ENCODE measurements at places on chromosomes 3 and 15.

DNA sequence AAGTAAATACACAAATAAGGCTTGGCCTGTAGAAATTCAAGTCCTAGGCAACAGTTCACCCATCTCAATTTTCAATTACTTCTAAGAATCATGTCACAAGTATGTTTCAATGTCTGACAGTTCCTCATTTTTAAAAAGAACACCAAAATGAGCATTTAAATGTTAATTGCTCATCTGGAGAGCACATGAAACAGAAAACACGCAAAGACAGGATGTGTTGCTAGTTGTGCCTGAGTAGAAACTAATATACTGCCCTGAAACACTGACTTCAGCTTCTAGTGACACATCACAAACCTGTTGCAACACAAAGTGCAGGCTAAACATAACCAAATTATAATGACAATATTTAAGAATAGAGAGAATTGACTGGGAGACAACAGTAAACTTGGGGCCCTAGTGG lies 167.3 kb upstream of the THBS1 start:
- no peak for DNase-seq

DNA sequence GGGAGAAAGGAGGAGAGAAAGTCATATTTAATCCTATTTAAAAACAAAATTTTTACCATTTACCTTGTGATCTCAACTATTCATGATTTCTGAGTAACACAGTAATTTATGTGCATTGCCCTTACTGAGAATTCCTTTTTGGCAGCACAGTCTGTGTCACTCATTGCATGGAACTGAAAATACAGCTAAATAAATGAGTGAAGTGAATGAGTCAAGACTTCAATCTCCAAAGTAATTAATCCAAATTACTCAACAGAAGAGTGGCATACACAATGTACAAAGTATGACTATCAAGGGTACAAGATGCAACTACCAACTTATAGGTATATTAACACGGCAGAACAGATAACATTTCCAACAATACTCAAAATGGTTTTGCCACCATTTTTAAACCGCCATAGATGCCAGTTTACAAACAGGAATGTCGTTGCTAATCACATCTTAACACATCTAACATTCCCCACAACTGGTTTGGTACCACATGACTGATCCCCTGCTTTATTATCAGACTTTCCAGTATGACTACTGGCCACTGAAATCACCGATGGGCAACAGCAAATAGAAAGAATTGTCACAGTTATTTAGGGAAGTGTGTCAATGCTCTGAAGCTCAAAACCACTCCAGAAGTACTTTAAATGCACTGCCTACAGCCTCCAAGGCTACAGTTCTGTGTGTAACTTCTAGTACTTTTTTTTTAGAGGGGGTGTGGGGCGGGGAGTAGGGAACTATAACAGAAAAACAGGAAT lies 410.4 kb downstream of the SHQ1 start:
- no peak for DNase-seq

DNA sequence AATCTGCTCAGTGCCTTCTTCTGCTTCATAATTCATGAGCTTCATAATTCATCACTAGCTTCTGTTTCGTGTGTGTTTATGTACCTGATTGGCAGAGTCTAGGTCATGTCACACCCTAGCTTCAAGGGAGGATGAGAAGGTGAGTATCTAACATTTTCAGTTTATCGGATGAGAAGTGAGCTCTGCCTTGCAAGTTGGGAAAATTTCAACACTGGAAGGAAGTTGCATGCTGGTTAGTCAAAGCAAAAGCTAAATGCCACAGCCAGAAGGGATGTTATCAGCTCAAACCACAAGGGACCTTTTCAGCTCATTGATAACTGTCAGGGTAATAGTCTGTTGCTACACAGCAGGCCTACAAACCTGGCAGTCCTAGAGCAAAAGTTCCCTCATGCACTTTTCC lies 7.3 kb upstream of the TNFSF10 start:
- no peak for DNase-seq

- no peak for DNase-seq
Measured at GRCh38 chr3:71579935-71580406, 3.6 kb downstream of the FOXP1 start.

DNA sequence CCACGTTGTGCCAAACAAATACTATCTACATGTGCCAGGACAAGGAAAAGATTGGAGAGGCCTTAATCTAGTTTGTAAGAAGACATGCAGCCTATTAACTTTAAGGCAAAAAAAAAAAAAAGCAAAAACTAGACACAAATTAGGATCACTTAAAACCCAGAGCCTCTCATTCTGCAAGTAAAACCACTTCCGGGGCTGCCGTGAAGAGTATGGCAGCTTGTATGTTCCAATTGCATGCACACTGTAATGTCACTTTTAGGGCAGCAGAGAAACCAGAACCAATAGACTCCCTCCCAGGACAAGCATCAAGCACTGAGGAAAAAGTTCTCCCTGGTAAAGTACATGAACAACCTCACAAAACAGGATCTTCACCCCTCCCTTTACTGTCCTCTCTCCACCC lies 70.6 kb downstream of the RSL24D1 start:
- no peak for DNase-seq

DNA sequence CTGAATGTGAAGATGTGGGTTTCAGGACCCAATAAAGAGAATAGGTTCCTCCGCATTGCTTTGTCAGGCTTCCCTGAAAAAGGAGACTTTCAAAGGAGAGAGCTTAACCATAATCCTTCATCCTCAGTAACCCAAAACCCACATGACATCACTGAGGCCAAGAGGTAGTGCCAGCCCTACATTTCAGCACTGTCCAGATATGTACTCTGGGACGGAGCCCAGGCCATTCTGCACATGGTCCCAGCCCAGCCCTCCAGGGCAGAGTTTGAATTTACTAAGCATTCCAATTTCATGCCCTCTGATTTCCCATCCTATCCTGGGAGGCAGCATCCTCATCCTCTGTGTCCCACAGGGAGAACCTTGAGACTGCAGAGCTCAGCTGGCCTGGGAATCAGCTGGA lies 210.5 kb downstream of the GABRB3 start:
- DNase-seq, result no peak

DNA sequence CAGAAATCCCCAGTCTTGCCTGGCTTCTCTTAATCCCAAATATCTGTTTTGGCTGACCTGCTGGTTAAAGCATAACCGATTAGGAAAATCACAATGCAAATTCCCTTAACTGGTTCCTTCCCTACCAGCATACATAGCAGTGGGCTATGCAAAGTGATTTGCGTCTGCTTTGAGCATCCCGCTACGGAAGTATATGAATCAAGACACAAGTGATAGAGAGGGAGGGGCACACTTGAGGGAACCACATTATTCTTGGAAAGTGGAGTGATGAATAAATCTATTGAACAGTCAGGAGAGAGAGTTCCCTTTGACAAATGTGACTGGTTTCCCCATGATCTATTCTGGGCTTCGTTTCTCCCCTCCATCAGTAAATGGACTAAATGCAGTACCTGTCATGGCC lies 119.6 kb upstream of the C15orf61 start:
- no peak for DNase-seq

GRCh38 chr3:11464356-11464755 lies 179.4 kb downstream of the VGLL4 start:
- no peak for DNase-seq

- DNase-seq, result no peak
Measured at GRCh38 chr3:178083906-178084866, 452.1 kb upstream of the KCNMB2 start.

DNA sequence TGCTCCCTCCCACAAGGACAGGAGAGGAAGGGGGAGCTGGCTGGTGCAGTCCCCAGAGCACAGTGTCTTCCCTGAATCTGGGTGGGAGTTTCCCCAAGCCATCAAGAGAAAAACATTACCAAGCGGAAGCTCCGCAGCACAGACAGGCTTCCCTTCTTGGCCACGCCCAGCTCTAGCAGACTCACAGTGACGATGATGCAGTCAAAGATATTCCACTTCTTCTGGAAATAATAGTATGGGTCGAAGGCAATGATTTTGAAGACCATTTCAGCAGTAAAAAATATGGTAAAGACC lies 76.7 kb downstream of the SCN10A start:
- no peak for DNase-seq

DNA sequence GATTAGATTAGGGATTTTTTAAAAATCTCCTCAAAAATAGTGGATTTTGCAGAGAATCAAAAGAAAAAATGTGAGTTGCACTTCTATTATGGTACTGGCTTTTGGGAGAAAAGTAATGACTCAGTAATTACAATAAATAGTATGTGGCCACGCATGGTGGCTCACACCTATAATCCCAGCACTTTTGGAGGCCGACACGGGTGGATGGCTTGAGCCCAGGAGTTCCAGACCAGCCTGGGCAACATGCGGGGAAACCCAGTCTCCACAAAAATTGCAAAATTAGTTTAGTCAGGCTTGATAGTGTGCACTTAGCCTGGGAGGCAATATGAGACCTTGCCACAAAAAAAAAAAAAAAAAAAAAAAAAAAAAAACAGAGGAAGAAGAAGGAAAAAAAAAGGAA lies 1098.2 kb downstream of the ZPLD1 start:
- no peak for DNase-seq

- DNase-seq, result no peak
Measured at GRCh38 chr3:126025862-126026261, 56.9 kb downstream of the ROPN1B start.

- no peak for DNase-seq
Measured at GRCh38 chr3:37862903-37863815, 1.5 kb downstream of the CTDSPL start.

DNA sequence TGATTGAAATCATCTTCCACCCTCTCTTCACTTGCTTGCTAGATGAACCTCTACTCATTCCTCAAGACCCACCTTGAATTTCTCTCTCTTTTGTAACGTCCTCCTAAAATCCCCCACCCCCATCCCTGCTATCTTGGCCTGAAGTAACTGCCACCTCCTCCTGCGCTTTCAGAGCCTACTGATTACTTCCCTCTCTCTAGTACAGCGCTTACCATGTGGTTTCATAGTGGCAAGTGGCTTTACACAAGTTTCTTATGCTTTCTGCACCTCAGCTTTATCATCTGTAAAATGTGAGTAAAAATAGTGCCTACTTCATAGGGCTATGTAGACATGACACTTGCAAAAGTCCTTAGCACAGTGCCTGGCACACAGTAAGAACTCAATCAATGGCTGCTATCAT lies 28.7 kb upstream of the DAZL start:
- no peak for DNase-seq

GRCh38 chr3:112338727-112339056 lies 5.7 kb downstream of the CD200 start:
- DNase-seq, result no peak

DNA sequence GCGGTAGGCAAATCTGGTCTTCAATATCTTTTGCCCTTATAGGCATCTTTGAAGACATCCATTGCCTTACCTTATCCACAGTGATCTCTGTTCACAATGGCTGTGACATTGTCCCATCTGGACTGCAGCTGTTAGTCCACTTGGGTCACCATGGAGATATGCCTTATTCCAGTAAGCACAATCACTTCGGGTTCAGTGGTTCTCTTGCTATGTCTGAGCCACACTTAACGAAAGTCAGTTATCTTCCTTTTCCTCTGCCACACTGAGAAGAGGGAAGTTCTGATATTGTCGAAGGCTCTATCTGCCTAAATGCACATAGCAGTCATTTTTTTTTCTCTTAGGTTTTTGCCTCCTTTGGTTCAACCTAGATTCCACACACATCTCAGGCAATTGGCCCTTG lies 119.0 kb upstream of the SATB1 start:
- DNase-seq, result no peak

DNA sequence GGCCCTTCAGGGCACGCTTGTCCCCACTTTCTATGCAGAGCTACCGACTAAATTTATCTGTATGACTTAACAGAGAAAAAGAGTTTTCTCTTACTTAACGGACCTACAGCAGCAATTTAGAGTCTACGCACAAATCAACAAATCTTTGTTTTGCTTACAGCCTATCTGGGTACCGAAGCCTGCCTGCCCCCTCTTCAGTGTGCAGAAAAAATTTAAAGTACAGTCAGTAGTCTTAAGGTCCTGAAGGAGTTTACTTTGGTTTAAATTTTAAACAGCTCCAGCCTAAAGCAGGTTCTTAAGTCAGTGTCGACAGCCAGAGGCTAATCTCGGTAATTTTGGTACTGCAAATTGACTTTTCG lies 570 bp downstream of the SACM1L start:
- DNase-seq, result no peak

All from stimulated activated CD4-positive, alpha-beta T cell treated with anti-CD3 and anti-CD28 coated beads, Interleukin-2, amount 100 ng/mL, for 4 hours (primary cell).